ENCODE measurements at places on chromosomes 1 and 21.

DNA sequence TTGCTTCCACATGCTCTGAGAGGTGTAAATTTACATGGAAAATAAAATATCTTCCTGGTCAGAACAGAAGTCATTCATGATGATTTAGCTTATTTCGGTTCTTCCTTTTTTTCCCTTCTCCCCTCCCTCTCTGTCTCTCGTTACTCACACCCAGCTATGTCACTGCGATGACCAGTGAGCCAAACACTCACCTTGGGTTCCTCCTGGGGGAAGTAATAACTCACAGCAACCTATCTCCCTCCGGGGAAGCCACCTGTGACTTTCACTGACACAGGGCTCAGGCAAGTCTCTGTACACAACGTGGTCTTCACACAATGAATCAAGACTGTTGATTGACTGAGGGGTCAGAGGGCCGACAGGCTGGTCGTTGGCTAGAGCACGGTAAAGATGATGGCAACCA is 135.3 kb upstream of the VANGL1 start:
- no peak for DNase-seq

- no peak for DNase-seq
Measured at GRCh38 chr1:29845910-29846309, 609.6 kb downstream of the PTPRU start.

- no peak for DNase-seq
Measured at GRCh38 chr1:156154317-156154749, 948 bp downstream of the SEMA4A start.

- DNase-seq = no peak
Measured at GRCh38 chr1:214463596-214463995, 87.8 kb downstream of the PTPN14 start.

DNA sequence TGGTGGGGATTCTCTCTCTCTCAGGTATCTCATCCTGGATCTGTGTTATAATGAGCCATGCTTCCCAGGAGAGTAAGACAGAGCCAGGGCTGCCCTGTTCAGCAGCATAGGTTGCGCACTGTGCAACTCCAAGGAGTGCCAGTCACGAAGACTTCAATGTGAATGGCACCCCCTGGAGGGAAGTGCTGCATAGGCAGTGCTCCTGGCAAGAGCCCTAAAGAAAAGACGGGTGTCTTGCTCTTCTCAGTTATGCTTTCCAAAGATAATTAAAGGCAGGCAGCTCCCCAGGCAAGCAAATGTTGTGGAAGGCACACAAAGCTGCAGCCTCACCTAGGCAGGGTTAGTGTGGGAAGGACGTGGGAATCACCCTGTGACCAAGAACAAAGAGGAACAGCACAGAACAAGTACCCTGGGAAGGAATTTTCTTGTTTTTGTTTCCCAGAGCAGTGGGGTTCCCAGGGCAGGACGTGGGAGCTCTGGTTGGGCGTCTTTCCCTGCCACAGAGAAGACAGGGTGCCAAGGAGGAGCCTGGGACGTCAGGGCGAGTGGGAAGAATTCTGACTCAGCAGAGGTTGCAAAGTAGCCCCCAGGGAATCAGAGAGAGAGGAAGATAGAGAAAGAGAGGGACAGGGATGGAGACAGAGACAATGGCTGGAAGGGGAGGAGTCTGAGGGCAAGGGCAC is 120.9 kb downstream of the KCNN3 start:
- DNase-seq = peak; percentile 11

DNA sequence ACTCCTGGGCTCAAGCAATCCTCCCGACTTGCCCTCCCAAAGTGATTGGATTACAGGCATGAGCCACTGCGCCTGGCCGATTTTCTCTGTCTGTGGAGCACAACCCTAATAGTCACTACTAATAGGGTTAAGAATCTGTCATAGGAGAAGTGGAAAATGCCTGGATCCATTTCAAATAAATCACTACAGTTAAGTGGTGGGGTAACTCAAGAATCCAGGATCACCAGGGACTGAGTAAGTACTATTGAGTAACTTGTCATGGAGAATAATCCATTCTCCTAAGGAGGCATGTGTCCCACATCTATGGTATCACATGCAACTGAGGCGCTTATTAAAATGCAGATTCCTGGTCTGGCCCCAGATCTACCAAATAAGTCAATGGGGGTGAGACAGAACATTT is 53.2 kb downstream of the OPTC start:
- no peak for DNase-seq

GRCh38 chr1:180905927-180906326 is 6.8 kb upstream of the KIAA1614 start:
- DNase-seq = no peak

- no peak for DNase-seq
Measured at GRCh38 chr1:77594366-77595112, 87.9 kb downstream of the ZZZ3 start.

DNA sequence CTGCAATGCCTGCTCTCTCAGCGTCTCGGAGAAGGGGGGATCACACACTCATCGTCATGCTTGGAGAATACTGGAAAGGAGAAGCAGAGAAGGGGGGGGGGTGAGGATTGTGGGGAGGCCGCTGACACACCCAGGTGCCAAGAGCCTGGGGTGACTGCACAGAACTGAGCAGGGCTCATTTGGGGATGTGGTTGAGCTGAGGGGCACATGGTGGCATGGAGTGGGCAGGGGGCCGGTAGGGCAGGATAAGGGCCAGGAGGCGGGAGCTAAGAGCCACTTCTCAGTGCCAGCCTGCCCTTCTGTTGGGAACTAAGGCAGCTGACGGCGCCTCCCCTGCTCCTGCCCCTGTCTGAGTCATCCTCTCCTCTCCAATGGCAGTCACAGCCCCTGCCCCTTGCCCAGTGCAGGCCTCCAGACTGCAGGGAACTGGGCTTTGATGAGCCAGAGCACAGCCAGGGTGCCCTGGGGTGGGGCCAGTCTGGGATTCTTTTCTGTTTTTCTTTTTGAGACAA is 27.2 kb downstream of the MRPL37 start:
- DNase-seq = no peak

GRCh38 chr1:154578058-154578418 is 10.5 kb downstream of the CHRNB2 start:
- DNase-seq = no peak

- DNase-seq = no peak
Measured at GRCh38 chr1:21307210-21307609, 16.9 kb upstream of the ECE1 start.

DNA sequence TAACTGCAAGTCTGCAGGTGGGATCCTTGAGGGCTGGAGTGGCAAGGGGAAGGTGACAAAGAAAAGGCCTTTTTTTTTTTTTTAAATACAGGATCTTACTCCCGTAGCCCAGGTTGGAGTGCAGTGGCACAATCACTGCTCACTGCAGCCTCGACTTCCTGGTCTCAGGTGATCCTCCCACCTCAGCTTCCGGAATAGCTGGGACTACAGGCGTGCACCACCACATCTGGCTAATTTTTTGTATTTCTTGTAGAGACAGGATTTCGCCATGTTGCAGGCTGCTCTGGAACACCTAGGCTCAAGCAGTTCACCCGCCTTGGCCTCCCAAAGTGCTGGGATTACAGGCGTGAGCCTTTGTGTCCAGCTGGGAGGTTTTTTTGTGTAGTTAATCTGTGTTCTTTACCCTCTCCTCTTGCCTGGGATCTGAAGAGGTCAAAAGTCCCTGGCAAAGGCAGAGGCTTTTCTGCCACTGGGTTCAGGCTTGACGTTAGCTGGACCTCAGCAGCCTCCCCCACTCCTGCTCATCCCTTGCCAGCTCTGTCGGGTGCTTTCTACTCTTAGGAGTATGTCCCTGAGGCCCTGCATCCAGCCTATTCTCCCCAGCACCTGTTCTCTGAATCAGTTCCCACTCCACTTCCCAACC is 5.2 kb downstream of the IL6R start:
- DNase-seq = no peak

GRCh38 chr1:212030936-212031528 is 4.3 kb downstream of the INTS7 start:
- no peak for DNase-seq

DNA sequence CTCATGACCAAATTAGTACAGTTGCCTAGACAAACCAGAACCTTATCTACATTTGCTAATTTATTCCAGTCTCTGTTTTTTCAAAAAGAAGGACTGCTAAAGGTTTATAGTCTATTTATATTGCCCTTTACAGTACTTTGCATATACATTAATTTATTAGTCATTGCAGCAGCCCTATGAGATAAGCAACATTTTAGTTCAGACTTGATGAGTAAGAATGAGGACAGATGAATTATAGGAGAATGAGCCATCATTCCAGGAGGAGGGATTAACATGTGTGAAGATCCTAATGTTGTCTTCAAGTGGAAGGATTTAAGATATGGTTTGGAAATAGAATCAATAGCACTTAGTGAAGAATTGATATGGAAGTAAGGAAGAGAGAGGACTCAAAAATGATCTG is 152.4 kb downstream of the KCTD3 start:
- DNase-seq = no peak

DNA sequence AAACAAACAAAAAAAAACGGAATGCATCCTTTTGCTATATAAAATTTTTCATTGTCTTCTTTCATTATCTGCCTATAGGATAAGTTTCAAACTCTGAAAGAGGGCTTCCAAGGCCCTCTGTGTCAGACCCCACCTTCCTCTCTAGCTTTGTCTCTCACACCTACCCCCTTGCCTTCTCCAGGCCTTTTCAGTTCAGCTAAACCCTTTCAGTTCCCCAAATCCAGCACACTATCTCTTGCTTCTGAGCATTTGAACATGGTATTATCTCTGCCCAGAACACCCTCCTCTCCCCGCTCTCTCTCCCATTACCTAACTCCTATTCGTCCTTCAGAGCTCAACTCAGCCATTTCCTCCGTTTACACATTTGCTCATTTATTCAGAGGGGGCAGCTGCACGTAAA is 35.7 kb downstream of the C1orf216 start:
- DNase-seq = no peak

GRCh38 chr1:162335126-162335525 is 41.5 kb downstream of the SPATA46 start:
- DNase-seq = no peak

- DNase-seq = no peak
Measured at GRCh38 chr1:19165501-19165900, 44.6 kb downstream of the UBR4 start.

DNA sequence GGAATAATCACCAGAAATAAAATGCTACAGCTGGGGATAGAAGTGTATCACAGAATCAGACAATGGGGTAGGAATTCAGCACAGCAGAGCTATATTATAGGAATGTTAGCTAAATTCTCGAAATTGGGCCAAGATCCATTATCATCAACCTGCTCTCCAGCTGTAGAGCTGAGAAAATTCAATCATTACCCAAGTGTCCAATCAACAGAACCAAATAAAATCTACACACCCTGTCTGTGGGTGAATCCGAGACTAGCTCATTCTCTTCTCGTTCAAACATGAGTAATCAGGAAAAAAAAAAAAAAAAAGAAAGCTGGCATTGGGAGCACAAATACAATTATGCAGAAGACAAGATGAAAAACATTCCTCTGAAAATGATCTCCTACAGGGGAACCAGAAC is 119.2 kb downstream of the CDC7 start:
- no peak for DNase-seq

- no peak for DNase-seq
Measured at GRCh38 chr1:84386716-84387479, 11.4 kb upstream of the DNASE2B start.

DNA sequence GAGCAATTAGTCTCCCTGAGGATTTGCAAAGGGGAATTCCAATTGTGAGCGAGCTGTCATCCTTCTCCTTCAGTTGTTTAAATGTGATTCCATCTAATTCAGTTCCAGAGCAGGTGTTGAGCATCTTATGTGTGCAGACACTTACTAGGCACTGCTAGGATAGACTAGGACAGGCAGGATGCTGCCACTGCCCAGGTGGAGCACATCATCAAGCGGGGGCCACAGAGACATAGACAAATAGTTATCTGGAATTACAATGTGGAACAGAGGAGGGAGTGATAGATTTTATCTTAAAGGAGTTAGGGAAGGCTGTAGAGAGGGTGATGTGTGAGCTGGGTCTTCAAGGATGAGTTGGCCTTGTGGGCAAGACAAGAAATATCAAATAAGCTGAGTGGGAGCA is 55.9 kb downstream of the CDC7 start:
- DNase-seq = no peak

DNA sequence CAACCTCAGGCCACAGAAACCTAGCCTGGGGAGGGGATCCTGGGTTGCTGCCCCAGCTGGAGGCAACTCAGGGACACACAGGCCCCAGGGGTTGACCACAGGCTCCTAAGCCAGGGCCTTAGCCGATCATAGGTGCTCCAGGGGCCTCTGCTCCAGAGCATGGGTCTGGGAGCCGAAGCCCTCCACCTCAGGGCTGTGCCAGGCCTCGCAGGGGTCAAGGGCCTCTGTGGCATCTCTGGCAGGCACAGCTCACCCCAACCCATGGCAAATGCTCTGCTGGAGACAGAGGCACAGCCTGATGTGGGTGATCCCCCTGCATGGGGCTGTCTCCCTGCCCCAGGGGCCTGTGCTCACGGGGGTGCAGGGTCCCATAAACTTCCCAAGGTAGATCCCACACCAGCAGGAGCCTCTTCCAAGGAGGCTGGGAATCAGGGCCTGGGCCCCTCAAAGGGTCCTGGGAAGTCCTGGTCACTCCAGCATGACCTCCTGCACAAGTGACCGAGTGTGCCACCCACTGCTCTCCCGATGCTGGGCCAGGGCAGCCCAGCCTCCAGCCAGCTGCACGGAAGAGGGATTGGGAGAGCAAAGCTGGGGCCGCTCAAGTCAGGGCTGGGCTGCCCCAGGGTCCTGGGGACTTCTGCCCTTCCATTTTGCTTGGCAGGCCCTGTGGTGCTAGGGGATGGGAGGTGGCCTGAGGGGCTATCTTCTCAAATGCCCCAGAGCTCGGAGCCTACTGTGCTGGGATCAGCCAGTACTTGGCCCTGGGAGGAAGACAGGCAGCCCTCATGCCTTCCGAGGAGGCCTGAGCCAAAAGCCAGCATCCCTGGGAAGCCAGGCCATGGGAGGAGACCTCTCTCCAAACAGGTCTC is 22.2 kb upstream of the PRSS38 start:
- DNase-seq = no peak

GRCh38 chr1:35595684-35596083 is 22.6 kb downstream of the TFAP2E start:
- no peak for DNase-seq

GRCh38 chr1:219566951-219567947 is 45.7 kb downstream of the ZC3H11B start:
- DNase-seq = no peak

- DNase-seq = no peak
Measured at GRCh38 chr1:68166348-68166747, 66.0 kb downstream of the WLS start.

- DNase-seq = no peak
Measured at GRCh38 chr1:109886827-109887226, 23.8 kb upstream of the CSF1 start.

DNA sequence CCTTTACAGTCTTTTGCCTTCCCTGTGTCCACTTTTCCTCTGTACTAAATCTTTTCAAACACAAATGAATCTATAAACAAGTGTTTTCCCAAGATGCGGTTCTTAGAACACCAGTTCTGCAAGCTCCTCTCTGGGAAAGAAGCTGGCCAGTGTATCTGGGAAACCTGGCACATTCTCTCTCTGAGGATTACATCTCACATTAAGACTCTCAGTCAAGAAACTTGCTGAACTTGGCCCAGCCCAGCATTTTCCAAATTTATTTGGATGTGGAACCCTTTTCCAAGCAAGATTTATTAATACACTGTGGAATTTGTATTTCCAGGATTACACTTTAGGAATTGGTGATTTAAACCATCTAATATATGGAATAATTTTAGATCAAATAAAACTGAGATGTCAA is 105.7 kb downstream of the ZNF281 start:
- no peak for DNase-seq

- DNase-seq = no peak
Measured at GRCh38 chr1:214187121-214187900, 93.6 kb upstream of the SMYD2 start.

GRCh38 chr21:43332861-43333297 is 94.1 kb downstream of the SIK1 start:
- DNase-seq = no peak

- no peak for DNase-seq
Measured at GRCh38 chr1:25063591-25064416, 133.7 kb upstream of the RUNX3 start.
